ENCODE measurements at places on chromosomes 13 and 19. TPM values are rescaled to one million over a fixed set of nuclear protein-coding genes. Genes with fewer than 3 reads are reported as not detected.

The RASIP1 gene
- total RNA-seq: 0.26 TPM

The C5AR1 gene
- total RNA-seq: 4.6 TPM

The SLC6A16 gene
- 4.6 TPM for total RNA-seq

The ZNF573 gene
- 8.1 TPM for total RNA-seq

The ANO8 gene
- 9.0 TPM for total RNA-seq

The DACH1 gene
- 0.67 TPM for total RNA-seq

The MYBPC2 gene
- not detected for total RNA-seq

The ANGPTL4 gene
- total RNA-seq: 115 TPM

All from astrocyte (in vitro differentiated cells and primary cell).